ENCODE measurements at places on chromosomes 7 and 10. TPM values are rescaled to one million over a fixed set of nuclear protein-coding genes. Genes with fewer than 3 reads are reported as not detected.

STOX1 gene
- 0.18 TPM for total RNA-seq

SFRP5 gene
- not detected for total RNA-seq

EIF5AL1 gene
- 1.1 TPM for total RNA-seq

MCM10 gene
- total RNA-seq: 11.8 TPM

NUTM2B gene
- total RNA-seq: under 0.01 TPM

NUP42 gene
- 22.6 TPM for total RNA-seq

TMEM106B gene
- total RNA-seq: 82.8 TPM

RAB18 gene
- 53.0 TPM for total RNA-seq

DNA sequence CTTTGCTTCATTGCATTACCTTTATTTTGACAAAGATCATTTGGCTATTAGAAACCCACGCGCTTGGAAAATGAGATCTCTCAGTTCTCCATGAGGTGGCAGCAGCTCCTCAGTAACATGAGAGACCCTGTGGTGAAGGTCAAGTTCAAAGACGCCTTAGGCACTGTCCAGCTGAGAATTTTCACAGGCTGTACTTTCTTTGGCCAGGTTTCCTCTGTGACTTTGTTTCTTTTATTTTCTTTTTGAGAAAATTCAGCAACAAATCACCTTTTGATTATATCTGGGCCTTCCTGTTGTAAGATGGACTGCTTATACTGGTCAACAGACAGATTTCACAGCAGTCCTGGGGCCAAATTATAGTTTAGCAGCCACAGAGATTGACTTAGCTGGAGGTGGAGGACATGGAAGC lies 54.5 kb downstream of the RAB18 start:
- peak; percentile 55 for DNase-seq

DNA sequence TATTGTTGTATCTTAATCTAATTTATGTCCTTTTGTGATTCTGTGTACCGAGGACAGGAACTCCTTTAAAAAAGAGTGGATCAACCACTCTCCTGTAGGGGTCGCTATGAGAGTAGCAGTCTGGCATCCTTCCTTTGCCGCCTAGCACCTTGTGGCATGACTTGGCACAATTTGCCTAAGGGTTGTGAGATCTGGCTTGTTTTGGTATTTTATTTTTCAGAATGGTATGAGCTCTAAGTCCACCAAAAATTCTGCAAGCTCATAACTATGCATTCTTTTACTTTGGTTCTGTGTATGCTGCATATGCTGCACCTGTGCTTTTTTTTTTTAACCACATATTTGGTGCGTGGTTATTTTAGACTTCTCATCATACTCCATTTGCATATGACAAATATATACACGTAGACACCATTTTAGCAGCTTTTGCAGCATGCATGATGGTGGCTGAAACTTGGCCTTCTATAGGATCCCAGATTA lies 112.8 kb downstream of the CDK14 start:
- no peak for DNase-seq

GRCh38 chr10:122458693-122459092 lies 2.7 kb upstream of the HTRA1 start:
- no peak for DNase-seq

GRCh38 chr10:88316292-88316861 lies 266.7 kb downstream of the RNLS start:
- DNase-seq: no peak

DNA sequence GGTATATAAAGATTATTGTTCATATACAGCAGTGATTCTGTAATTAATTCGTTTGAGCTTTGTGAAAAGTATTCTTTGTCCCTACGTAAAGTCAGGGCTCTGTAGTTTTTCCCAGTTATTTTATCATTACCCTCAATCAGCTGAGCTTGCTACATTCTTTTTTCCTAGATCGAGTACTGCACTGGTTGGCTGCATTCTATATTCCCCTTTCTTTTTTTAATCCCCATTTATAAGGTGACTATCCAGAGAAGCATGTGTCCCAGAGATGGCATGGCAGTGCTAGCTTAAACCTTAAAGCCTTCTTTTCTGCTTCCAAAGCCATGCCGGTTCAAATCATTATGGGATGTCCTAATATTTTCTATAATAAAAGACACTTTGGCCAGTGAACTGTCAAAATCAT lies 230.1 kb upstream of the CELF2 start:
- no peak for DNase-seq

- DNase-seq: peak; percentile 21
Observed at GRCh38 chr10:30158325-30158960, 99.1 kb upstream of the JCAD start.

DNA sequence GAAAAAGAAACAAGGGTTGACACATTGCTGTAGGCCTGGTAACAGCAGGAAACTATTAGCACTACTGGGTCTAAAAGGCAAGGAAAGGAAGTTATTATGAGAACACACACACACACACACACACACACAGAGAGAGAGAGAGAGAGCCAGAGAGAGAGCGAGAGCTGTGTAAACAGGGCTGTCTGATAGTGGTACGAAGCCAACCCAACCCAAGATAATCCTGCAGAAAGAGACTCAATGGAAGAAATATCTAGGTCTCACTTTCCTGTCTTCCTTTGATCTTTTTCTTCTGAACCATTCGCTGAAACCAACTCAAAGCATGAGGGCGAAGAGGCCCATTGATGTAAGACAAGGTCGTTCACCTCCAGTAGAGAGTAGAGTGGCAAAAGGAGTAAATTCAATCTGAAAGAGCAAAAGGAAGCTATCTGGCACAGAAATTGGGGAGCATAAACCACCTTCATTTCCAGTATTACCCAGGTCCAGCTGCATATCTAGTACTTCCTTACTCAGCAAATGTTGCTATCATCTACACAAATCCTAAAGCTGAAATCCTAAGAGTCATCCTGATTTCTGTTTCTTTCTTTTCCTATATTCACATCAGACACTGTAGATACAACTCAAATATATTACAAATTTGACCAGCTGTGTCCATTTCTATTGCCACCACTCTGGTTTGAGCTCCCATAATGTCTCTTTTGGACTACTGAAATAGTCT lies 110.2 kb downstream of the TMEM26 start:
- no peak for DNase-seq

DNA sequence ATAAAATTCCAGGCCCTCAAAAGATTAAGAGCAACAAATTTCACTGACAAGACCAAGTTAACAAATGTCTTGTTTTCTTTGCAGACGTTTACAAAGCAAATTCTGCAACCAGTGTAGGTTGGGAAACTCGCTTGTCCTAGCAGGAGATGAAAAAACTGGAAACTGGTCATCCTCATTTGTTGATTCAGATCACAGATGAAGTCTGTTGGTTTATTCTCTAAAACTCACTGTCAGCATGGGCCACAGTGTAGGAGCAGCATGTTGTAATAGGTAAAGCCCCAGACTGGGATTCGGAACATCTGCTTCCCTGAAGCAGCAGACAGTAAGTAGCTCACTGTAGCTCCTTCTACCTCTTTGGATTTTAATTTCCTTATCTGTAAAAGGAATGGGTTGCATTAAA lies 31.5 kb downstream of the PANK1 start:
- DNase-seq: no peak

- no peak for DNase-seq
Observed at GRCh38 chr7:32890793-32891042, 842 bp downstream of the KBTBD2 start.
